ENCODE measurements at places on chromosomes 13 and 19.
A peak's percentile ranks its signal among the peaks of the same experiment; 100 is the strongest.

DNA sequence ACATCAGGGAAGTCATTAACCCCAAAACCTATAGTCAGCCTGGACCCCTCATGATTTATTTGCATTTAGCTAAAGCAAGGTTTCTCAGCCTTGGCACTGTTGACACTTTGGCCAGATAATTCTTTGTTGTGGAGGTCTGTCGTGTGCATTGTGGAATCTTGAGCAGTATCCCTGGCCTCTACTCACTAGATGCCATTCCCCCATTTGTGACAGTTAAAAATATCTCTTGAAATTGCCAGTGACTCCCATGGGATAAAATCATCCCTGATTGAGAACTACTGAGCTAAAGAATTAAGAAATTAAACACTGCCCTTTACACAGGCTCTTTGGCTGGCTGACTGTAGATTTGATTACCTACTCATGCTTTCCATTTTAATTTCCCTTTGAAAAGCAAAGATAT lies 102.7 kb downstream of the LMO7 start:
- no peak for DNase-seq

DNA sequence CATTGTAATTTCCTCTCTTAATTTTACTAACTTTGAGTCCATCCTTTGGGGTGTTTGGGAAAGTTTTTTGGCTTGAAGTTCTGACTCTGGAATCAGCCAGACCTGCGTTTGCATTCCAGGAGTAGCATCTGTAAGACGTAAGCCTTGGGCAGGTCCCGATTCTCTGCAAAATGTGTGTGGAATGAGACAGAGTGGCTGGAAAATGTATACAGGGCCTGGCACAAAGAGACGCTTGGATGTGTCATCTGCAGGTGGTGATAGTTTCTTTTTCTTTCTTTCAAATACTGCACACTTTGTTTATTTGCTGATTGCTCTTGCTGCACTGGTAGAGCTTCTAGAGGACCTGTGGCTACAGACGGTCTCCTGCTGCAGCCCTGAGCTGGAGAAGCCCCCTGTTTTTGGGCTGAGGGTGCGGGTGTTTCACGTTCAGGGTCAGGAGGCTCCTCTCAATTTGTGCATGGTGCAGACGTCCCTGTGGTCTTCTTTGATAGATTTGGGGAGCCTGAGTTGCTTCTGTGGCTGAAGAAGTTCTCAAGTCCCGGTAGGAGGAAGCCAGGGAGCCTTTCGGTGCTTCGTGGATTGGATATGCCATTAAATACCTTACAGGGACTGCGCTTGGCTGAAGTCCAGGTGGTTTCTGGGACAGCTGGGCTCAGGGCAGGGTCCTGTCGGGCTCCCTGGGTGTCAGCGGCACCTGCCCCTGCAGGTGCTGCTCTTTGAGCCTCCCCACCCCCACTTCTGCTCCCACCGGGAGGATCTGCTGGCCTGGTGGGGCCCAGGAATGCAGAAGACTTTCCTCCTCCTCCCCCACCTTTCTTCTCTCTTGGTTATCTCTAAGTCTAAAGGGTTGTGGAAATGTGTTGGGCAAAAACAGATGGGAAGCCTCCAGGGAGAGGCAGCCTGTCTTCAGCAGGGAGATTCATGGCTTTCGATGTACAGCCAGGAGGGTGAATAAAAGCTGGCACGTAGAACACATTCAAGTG lies 44.0 kb upstream of the GAS6 start:
- peak; percentile 91 for DNase-seq

DNA sequence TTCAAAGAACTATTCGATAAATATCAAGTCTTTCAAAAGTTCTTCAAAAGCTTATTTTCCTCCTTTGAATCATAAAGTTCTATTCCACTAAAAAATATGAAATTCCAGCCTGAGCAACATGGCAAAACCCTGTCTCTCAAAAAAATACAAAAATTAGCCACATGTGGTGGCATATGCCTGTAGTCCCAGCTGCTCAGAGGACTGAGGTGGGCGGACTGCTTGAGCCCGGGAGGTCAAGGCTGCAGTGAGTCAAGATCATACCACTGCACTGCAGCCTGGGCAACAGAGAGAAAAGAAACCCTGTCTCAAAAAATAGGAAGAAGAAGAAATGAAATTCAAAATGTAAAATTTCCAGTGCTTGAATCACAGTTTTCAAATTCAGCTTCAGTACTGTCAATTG lies 24.6 kb downstream of the CAB39L start:
- DNase-seq = no peak

DNA sequence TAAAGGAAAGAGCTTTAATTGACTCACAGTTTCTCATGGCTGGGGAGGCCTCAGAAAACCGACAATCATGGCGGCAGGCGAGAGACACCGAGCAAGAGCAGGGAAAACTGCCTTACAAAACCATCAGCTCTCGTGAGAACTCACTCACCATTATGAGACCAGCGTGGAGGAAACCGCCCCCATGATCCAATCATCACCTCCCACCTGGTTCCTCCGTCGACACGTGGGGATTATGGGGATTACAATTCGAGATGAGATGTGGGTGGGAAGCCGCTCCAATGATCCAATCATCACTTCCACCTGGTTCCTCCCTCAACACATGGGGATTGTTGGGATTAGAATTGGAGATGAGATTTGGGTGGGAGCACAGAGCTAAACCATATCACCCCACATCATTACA lies 293.9 kb downstream of the ABCC4 start:
- no peak for DNase-seq

DNA sequence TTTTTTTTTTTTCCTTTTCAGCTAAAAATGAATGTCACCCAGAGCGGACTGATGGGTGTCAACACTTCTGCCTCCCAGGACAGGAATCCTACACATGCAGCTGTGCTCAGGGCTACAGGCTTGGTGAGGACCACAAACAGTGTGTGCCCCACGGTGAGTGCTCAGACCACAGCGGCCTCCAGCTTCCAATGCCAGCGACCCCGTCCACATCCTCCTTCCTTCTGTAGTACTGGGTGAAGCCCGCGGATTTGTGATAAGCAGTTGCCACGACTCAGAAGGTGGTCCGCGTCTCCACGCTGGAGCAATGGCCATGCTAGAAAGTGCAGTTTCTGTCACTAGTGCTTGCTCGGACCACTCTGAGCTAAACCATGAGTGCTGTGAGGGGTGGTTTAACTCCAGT lies 6.0 kb downstream of the PROZ start:
- no peak for DNase-seq

DNA sequence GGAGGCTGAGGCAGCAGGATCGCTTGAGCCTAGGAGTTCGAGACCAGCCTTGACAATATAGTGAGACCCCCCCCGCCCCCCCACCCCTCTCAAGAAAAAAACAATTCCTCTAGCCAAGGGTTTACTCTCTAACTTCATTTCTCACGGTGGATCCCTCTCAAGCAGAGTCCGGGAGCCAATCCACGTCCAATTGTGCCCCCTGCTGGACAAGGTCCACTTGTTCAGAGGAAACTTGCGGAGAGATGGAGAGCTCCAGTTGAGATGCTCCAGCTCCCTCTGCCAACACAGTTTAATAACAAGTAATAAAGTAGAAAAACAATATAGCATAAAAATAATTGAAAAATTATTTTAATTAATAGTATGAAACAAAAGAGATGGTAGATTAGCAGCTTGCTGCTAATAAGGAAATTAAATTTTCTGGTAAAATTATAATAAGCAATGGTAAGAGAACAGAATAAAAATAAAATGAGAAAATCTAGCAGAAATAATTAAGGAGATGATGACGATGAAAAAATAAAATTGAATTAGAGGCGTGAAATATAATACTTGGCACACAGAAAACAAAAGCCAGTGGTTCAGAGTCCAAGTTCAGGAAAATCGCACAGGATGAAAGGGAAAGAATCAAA lies 14.5 kb upstream of the SIGLEC14 start:
- peak; percentile 73 for DNase-seq

- DNase-seq = no peak
These were observed 112.4 kb downstream of the NUFIP1 start for GRCh38 chr13:44876782-44877324.

DNA sequence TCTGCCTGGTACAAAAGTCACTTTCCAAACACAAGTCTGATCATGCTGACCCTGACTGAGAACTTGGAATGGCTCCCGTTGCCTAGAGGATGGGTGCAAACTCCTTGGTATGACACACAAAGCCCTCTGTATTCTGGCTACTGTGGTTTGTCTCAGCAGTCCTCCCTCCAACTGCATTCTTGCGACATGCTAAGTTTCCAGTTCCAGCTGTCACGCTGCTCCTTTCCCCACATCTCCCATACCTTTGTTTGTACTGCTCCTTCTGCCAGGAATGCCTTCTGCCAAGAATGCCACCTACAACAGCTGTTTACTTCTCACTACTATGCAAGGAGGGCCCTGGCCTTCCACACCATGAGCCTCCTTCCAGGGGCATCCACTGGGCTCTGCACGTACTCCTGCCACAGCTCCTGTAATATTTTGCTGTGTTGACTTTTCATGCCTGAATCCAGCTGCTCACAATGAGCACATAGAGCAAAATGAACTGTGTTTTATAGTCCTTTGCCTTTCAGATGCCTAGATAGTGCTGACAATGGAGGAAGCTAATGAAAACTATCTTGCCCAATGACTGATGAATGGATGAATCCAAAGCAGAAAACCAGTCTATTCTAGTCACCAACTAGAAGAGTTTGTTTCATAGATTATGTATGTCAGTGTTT lies 543.7 kb downstream of the EFNB2 start:
- peak; percentile 84 for DNase-seq
